A549 treated with Mapracorat at 1 μM for 4 hours (cell line): ENCODE measurements at places on chromosomes 6 and 20. TPM values are rescaled to one million over a fixed set of nuclear protein-coding genes. Genes with fewer than 3 reads are reported as not detected.

POU5F1 gene
- total RNA-seq, result 7.2 to 14.5 TPM (median 10.3 TPM) in 5 replicates

TNF gene
- total RNA-seq, result 0.07 to 0.15 TPM (median 0.14 TPM) in 3 of 5 replicates, not detected in the others

BMP6 gene
- total RNA-seq, result 15.1 to 21.5 TPM (median 19.6 TPM) in 5 replicates

CRISP3 gene
- total RNA-seq, result not detected in 5 replicates

HSPA12B gene
- 0.25 to 0.74 TPM (median 0.53 TPM) in 5 replicates for total RNA-seq

VSTM2L gene
- 16.6 to 24.7 TPM (median 19.1 TPM) in 5 replicates for total RNA-seq

EPPIN gene
- not detected in 5 replicates for total RNA-seq
